ENCODE measurements at places on chromosomes 6 and 20.

GRCh38 chr6:167266830-167267555 lies 24.1 kb upstream of the UNC93A start:
- no peak for DNase-seq

DNA sequence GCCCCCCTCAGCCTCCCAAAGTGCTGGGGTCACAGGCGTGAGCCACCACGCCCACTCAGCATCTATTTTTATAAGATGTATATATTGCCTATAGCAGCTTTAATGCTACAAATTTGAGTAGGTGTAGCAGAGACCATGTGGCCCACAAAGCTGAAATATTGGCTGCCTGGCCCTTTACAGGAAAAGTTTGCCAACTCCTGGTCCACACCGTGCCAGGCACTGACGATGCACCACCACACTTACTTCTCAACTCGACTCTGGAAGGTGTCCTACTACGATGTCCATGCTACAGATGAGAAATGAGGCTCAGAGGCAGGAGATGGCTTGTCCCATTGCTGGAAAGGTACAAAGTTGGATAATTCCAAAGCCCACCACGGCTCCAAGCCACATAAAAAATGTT lies 17.2 kb upstream of the SRSF6 start:
- DNase-seq: no peak

DNA sequence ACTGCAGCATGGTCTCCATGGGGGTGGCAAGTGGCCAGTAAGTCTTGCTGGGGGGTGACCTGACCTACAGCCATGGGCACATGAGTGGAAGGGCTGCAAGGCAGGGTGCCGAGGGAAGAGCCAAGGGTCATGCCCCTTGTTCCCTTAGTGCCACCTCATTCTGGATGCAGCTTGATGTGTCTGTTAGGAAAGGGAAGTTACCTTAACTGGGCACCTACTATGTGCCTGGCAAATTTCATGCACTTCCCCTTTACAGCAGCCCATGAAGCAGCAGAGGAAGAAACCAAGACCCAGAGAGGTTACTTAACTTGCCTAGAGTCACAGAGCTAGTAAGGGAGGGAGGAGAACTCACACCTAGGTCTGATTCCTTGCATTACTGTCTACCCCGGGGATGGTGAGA lies 174.0 kb downstream of the MRPL14 start:
- no peak for DNase-seq

DNA sequence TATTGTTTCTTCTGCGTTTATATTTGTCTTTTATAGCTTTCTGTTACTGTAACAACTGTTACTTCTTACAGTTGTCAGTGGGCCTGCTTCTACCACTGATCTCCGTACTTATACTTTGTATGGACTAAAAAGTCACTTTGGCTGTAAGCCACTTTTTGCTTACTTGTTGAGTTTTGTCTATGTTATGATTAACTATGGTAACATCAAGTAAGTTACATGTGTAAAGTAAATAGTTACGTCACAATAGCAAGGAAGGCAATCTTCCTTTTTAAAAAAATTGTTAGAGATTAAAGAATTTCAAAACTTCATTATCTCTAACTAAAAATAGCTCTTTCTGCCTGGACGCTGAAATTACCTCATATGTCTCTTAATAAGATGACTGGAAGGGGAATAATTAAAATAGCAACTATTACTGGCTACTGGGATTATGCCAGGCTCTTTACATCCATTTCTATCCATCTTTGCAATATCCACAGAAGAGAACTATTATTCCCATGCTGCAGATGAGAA lies 10.9 kb downstream of the TFB1M start:
- no peak for DNase-seq

- DNase-seq: no peak
These were observed 85.9 kb upstream of the RNF24 start for GRCh38 chr20:4101271-4101670.

Measured in CD4-positive, alpha-beta T cell treated with Interferon gamma for 1 hour (primary cell).